ENCODE measurements at places on chromosomes 6 and 20. TPM values are rescaled to one million over a fixed set of nuclear protein-coding genes. Genes with fewer than 3 reads are reported as not detected.

MYLK2 gene
- 0.64 TPM for total RNA-seq

GPX5 gene
- total RNA-seq = not detected

SLC32A1 gene
- not detected for total RNA-seq

OR2J3 gene
- not detected for total RNA-seq

MAFB gene
- total RNA-seq = 0.12 TPM

SAMD3 gene
- 57.6 TPM for total RNA-seq

ACSS1 gene
- total RNA-seq = 24.0 TPM

CCN6 gene
- not detected for total RNA-seq

HLA-DPB1 gene
- 99.1 TPM for total RNA-seq

PTCRA gene
- total RNA-seq = not detected

SLC52A3 gene
- total RNA-seq = not detected

ADTRP gene
- total RNA-seq = 9.2 TPM

WASF1 gene
- total RNA-seq = 0.44 TPM

HFE gene
- 4.2 TPM for total RNA-seq

NEURL2 gene
- 1.5 TPM for total RNA-seq

SLC44A4 gene
- 0.34 TPM for total RNA-seq

SCP2D1 gene
- not detected for total RNA-seq

BPHL gene
- total RNA-seq = 8.9 TPM

SLC17A5 gene
- 6.0 TPM for total RNA-seq

TMEM74B gene
- total RNA-seq = not detected

CEP162 gene
- total RNA-seq = 11.2 TPM

FAM83C gene
- total RNA-seq = not detected

KCNQ5 gene
- total RNA-seq = 4.1 TPM

MCCD1 gene
- total RNA-seq = not detected

RBM24 gene
- total RNA-seq = not detected

SIGLEC1 gene
- not detected for total RNA-seq

DSP gene
- not detected for total RNA-seq

SAPCD1 gene
- 12.8 TPM for total RNA-seq

IPCEF1 gene
- 6.7 TPM for total RNA-seq

TPX2 gene
- total RNA-seq = 79.9 TPM

OLIG3 gene
- 0.17 TPM for total RNA-seq

RAE1 gene
- 37.2 TPM for total RNA-seq

GGTLC1 gene
- not detected for total RNA-seq

HSPA12B gene
- not detected for total RNA-seq

TSPO2 gene
- total RNA-seq = not detected

RFX6 gene
- total RNA-seq = not detected

WRNIP1 gene
- total RNA-seq = 48.1 TPM

LHFPL5 gene
- total RNA-seq = not detected

C20orf202 gene
- not detected for total RNA-seq

TM9SF4 gene
- total RNA-seq = 44.4 TPM

ESF1 gene
- 18.2 TPM for total RNA-seq

ID4 gene
- not detected for total RNA-seq

CYP24A1 gene
- total RNA-seq = not detected

PGM3 gene
- total RNA-seq = 16.1 TPM

MEI4 gene
- total RNA-seq = not detected

TNXB gene
- 6.1 TPM for total RNA-seq

STMND1 gene
- not detected for total RNA-seq

CTCFL gene
- total RNA-seq = not detected

Measured in T-helper 1 cell treated with Interleukin-12 subunit alpha and Interleukin-12 subunit beta and Interleukin-4 antibody, amounts not matched to agents 30 ng/mL and 1 ng/mL, for 36 hours (primary cell).